ENCODE measurements at places on chromosomes 2 and 18. TPM values are rescaled to one million over a fixed set of nuclear protein-coding genes. Genes with fewer than 3 reads are reported as not detected.

Gene POTEI
- not detected for total RNA-seq

Gene CTAGE1
- not detected for total RNA-seq

DNA sequence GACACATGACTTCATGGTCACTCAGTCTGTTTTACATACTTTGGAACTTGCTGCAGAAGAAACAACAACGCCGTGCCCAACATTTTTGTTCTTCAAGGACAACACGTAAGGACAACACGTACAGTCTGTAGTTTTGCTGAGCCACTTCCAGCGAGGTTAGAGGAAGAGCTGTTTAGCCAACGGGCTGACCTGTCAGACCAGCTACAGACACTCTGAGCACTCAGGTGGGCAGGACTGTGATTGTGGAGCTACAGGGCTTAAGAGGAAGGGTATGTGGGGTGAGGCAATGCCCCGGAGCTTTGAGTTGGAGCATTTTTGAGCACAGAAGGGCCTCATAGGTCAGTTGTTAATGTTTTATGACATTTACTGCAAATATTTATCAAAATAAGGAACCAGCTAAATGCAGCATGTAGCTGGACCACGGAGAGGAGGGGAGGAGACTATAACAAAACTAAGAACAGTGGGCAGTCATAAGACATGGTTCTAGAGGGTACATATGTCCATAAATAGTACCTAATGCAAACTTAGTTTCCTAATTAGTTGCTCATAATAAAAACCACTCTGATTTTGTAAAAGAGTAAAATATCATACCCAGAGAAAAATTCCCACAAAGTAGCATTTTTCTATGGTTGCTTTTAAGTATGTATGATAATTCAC lies 26.3 kb upstream of the NPC1 start:
- DNase-seq = no peak

GRCh38 chr2:151638191-151638933 lies 95.9 kb downstream of the NEB start:
- peak; percentile 71 for DNase-seq

DNA sequence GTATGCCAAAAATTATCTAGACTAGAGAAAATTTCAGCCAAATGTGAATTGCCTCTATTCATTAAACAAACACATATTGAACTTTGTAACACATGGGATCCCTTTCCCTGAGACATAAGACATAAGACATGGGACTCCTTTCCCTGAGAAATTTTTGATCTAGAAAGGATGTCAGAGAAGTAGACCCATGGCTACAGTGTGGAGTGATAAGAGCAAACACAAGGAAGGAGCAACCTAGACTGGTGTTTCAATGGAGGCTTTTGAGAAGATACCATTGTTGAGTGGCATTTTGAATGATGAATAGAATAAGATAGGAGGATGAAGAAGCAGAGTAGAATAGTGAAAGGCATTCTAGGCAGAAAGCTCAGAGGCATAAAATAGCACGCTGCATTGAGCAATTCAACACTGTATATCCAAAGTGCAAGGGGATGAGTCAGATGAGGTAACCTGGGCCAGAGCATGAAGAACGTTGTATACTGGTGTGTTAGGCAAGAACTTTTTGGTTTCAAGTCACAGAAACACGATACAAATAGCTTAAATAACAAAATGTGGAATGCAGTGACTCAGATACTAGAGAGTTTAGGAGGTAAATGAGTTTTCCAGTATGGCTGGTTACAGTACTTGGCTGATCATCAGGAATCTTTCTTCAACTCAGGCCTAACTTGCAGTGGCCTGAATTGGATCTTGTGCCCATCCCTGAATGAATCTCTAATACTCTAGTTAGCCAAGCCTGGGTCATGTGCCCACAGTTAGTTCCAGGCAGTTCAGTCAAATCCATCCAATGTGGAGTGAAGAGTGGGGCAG lies 129.8 kb upstream of the TANK start:
- DNase-seq = no peak
